ENCODE measurements at places on chromosomes 7 and 10.

DNA sequence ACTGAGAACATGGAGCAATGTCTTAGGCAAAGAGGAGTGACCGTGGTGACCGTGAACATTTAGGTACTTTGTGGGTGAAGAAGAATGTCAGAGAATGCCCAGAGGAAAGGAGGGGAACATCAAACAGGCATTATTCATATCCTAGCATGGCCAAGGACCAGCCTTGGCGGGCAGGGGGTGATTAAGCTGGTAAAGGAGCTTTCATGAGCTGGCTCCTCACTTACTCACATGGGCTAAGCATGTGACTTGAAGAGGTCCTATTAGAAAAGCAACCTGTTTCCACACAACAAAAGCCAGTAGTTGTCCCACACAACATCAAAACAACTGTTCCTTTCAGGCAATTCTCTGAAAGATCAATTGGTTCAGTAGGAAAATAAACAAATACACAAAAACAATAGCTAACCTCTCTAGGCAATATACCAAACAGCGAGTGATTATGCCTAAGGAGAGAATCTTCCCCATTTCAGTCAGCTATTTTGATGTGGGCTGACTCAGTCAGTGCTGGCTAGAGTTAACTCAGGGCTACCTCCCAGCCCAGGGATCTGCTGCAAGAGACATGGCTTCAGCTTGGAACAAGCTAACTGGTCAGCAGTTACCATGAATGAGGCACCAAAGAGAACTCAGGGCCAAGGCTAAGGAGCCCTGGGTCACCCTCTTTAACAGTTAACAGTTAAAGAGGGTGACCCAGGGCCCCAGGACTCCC lies 283.5 kb downstream of the ARHGAP12 start:
- no peaks in the 10 kb centered on the region for H3K36me3 ChIP-seq
- no peak overlapping the region for H3K27ac ChIP-seq
- H3K4me1 ChIP-seq = no peaks in the 10 kb centered on the region
- H3K27me3 ChIP-seq = no peaks in the 10 kb centered on the region

DNA sequence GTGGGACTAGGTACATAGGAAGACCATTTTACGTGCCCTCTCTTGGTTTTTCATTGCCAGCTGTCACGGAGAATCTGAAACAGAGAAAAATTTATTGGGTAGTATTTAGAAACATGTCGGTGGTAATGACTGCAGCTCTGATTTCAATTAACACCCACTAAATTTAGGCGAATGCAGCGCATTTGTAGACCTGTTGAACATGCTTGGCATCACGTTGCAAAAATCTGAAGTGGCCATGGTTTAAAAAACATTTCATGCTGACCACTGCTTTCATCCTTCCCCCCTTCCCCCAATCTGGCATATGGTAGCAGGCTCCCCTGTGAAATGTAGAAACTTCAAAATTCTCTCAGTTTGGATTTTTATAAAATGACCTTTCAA lies 34.0 kb downstream of the LRMDA start:
- H3K4me1 ChIP-seq = no peaks in the 10 kb centered on the region
- no peak overlapping the region for H3K4me3 ChIP-seq
- no peaks in the 10 kb centered on the region for H3K36me3 ChIP-seq

- H3K27ac ChIP-seq = no peak overlapping the region
- H3K27me3 ChIP-seq = no peaks in the 10 kb centered on the region
- no peak for DNase-seq
- no peaks in the 10 kb centered on the region for H3K36me3 ChIP-seq
Measured at GRCh38 chr10:131964298-131964697, 17.4 kb downstream of the BNIP3 start.

- no peaks in the 10 kb centered on the region for H3K4me1 ChIP-seq
- H3K27ac ChIP-seq = no peak overlapping the region
- H3K4me3 ChIP-seq = no peak overlapping the region
Measured at GRCh38 chr10:59557052-59557451, 152.6 kb downstream of the SLC16A9 start.

GRCh38 chr10:609868-610545 lies 79.5 kb downstream of the DIP2C start:
- H3K4me1 ChIP-seq = no peaks in the 10 kb centered on the region
- H3K27me3 ChIP-seq = no peaks in the 10 kb centered on the region
- H3K27ac ChIP-seq = no peak overlapping the region
- no peaks in the 10 kb centered on the region for H3K36me3 ChIP-seq

DNA sequence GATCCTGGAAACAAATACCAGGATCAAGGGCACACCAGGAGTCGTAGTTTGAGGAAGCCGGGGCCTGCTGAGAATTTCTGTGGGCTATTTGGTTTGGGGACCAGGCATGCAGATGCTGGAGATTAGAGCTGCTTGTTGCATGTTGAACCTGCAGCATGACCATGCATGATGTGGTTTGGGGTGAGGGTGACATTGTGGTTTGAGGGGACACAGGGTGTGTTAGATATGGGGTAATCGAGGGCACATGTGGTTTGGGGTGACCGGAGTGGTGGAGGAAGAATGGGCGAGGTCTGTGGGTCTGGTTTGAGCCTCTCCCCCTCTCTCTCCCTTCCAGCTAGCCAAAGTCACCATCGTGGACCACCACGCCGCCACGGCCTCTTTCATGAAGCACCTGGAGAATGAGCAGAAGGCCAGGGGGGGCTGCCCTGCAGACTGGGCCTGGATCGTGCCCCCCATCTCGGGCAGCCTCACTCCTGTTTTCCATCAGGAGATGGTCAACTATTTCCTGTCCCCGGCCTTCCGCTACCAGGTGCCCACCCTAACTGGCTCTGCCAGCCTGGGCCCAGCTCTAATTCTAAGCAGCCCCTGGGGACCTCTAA lies 10.2 kb downstream of the NOS3 start:
- H3K27ac ChIP-seq = no peak overlapping the region
- no peaks in the 10 kb centered on the region for H3K27me3 ChIP-seq
- no peaks in the 10 kb centered on the region for H3K36me3 ChIP-seq
- H3K4me3 ChIP-seq = no peak overlapping the region
- DNase-seq = no peak
- no peaks in the 10 kb centered on the region for H3K4me1 ChIP-seq

Measured in colonic mucosa (tissue), 4 donors.